ENCODE measurements at places on chromosomes 2 and 18.

GRCh38 chr2:108575132-108575966 lies 41.1 kb downstream of the LIMS1 start:
- DNase-seq = no peak

DNA sequence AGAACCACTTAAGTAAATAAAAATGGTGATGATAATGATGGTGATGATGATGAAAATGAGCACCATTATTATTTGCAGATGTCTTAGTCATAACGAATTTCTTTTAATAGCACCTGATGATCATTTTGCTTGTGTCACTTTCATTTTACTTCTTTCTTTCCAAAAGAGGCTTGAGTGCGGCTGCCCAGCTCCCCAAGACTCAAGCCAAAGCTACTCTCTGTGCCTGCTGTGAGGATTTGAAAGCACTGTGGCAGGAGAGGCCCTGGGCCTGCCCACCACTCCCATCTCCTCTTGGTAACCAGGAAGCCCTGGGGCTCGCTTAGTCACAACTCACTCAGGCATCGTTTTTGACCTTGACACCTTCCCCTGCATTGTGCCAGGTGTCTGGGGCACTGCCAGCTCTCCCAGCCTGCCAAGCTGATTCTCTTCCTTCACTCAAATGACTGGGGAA lies 41.2 kb downstream of the RPL37A start:
- no peak for DNase-seq

GRCh38 chr2:163554864-163555263 lies 180.9 kb downstream of the FIGN start:
- no peak for DNase-seq

GRCh38 chr2:48717846-48718245 lies 37.7 kb downstream of the LHCGR start:
- no peak for DNase-seq

- no peak for DNase-seq
These were observed 70.7 kb downstream of the MYOM1 start for GRCh38 chr18:3148930-3149535.

- no peak for DNase-seq
These were observed 1552.9 kb upstream of the SLC39A10 start for GRCh38 chr2:194103941-194104659.

DNA sequence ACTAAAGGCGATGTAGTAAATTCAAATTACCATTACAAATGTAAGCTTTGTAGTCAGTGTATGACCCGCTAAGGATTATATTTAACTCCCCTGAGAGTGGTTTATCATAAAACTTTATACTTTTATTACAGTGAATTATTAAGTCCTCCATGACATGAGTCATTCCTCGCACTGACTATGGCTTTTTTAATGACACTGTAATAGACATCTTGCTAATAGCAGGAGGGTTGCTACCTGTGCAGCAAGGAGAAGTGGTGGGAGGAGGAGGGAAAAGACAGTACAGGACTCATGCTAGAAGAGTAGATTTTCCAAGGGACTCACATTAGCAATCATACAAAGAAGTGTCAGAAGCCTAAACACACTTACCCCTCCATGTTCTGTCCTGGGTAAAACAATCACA lies 556.1 kb downstream of the BCL11A start:
- no peak for DNase-seq

DNA sequence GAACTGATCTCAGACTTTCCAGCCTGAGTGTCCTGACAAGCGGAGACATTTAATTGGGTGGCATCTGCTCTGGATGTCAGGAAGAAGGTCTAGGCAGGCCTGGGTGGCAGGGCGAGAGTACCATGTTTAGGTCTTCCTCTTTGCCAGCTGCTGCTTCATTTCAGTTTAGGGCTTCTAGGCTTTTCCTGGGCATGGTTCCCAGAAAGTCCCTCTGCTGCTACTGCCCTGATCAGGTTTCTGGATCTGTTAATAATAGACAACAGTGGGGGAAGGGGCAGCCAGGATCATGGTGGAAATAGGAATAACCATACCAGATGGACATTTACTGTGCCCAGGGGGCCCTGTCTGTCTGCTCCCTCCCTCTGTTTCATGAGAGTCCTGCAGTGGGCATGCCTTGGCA lies 2.3 kb upstream of the PLCD4 start:
- DNase-seq = no peak

GRCh38 chr18:47174545-47175116 lies 1.5 kb downstream of the IER3IP1 start:
- DNase-seq = no peak

GRCh38 chr2:188369365-188369764 lies 77.7 kb downstream of the GULP1 start:
- DNase-seq = no peak

GRCh38 chr2:188663301-188663700 lies 310.9 kb upstream of the COL3A1 start:
- no peak for DNase-seq

DNA sequence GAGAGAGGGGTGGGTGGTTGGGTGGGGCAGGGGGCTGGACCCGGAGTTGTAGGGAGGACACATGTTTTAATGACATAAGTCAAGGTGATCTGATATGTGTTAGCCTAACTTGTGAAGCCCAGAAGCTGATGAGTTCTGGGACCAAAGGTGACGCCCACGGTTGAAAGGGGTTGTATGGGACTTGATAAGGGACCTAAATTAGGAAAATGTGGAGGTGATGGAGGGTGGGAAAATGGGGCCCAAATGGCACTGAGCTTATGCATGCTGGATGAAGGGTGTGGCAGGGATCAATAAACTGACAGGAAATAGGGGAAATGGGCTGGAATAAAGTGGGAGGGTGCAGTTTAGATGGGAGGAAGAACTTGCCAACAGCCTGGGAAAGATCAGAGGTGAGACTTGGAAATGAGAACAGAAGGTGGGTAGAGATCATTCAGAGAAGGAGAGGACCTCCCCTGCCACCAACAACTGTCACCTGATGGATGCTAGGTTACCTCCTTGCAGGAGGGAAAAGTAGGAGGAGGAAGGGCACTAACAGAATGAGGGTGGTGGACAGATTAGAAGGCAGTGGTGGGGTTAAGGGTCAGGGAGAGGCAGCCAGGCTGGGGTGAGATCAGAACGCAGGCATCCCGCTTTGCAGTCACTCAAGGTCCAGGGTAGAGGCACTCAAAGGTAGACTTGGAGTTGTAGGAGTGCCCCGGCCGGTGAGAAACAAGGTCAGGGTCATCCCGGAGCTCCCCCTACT lies 15.3 kb downstream of the WNT10A start:
- no peak for DNase-seq

GRCh38 chr2:16120591-16121180 lies 180.3 kb downstream of the MYCN start:
- DNase-seq = no peak

- DNase-seq = peak; percentile 49
These were observed 165.9 kb upstream of the PGAP1 start for GRCh38 chr2:197092431-197092830.

- no peak for DNase-seq
These were observed 105.5 kb downstream of the COLEC12 start for GRCh38 chr18:394987-395362.

- DNase-seq = no peak
These were observed 1.5 kb upstream of the FLACC1 start for GRCh38 chr2:201358684-201359083.

GRCh38 chr2:171159372-171160118 lies 1.1 kb downstream of the TLK1 start:
- peak; percentile 20 for DNase-seq
